Gastroesophageal sphincter (tissue), 4 donors: ENCODE measurements at places on chromosomes 4 and X. TPM values are rescaled to one million over a fixed set of nuclear protein-coding genes. Genes with fewer than 3 reads are reported as not detected.

UGT2B11 gene
- total RNA-seq: not detected

VCX gene
- not detected for total RNA-seq

TMPRSS11F gene
- total RNA-seq: not detected

RASSF6 gene
- total RNA-seq: 0.31 TPM

CDKL2 gene
- total RNA-seq: 8.1 TPM

EFHC2 gene
- total RNA-seq: 15.9 TPM

NUP54 gene
- total RNA-seq: 44.3 TPM

MID1 gene
- 23.4 TPM for total RNA-seq

CTAG2 gene
- not detected for total RNA-seq

COL4A6 gene
- total RNA-seq: 103 TPM

RPGR gene
- total RNA-seq: 12.7 TPM

EMCN gene
- total RNA-seq: 23.8 TPM

RPA4 gene
- 6.1 TPM for total RNA-seq

MMRN1 gene
- 75.2 TPM for total RNA-seq

MAGEA10 gene
- total RNA-seq: not detected

SMAD1 gene
- total RNA-seq: 26.6 TPM

GYPB gene
- total RNA-seq: not detected

KLB gene
- total RNA-seq: 0.13 TPM

TMEM35A gene
- 9.3 TPM for total RNA-seq

H2BW1 gene
- not detected for total RNA-seq

ZAR1 gene
- not detected for total RNA-seq

DOCK11 gene
- total RNA-seq: 72.5 TPM

WDR17 gene
- 4.9 TPM for total RNA-seq

ADH1B gene
- 224 TPM for total RNA-seq

ITIH6 gene
- not detected for total RNA-seq

CENPE gene
- total RNA-seq: 0.93 TPM

UPF3B gene
- 3.9 TPM for total RNA-seq
